ENCODE measurements at places on chromosomes 12 and 14. TPM values are rescaled to one million over a fixed set of nuclear protein-coding genes. Genes with fewer than 3 reads are reported as not detected.

Gene CHGA
- polyA plus RNA-seq, result 0.14 TPM

GRCh38 chr14:25122211-25122610 lies 72.3 kb upstream of the STXBP6 start:
- DNase-seq, result no peak

Gene GLIPR1L1
- polyA plus RNA-seq, result not detected

Gene P2RX7
- 0.10 TPM for polyA plus RNA-seq

Gene CCDC196
- polyA plus RNA-seq, result not detected

GRCh38 chr12:61018571-61018970 lies 1241.6 kb upstream of the USP15 start:
- no peak for DNase-seq

GRCh38 chr14:52077256-52077979 lies 8.6 kb upstream of the NID2 start:
- DNase-seq, result no peak

GRCh38 chr12:53499266-53500141 lies at the start of gene MAP3K12:
Gene MAP3K12 (minus strand): TSS chr12:53499458. CDS start chr12:53487391, 12,067 bp downstream.
- peak; percentile 72 for DNase-seq

- peak; percentile 47 for DNase-seq
Observed at GRCh38 chr12:93191956-93192355, 185.8 kb upstream of the NUDT4 start.

Gene RGS6
- polyA plus RNA-seq, result 0.39 TPM

GRCh38 chr12:116559162-116559935 lies at the start of gene MAP1LC3B2:
Gene MAP1LC3B2 (plus strand): TSS chr12:116559381. CDS start chr12:116575943, 16,562 bp downstream.
- no peak for DNase-seq

- no peak for DNase-seq
Observed at GRCh38 chr12:66653796-66654195, 25.1 kb downstream of the GRIP1 start.

Data from psoas muscle (tissue), 8 donors.